T-helper 9 cell (primary cell): ENCODE measurements at places on chromosomes 16 and 17.

GRCh38 chr17:28530250-28530649 lies 22.2 kb downstream of the UNC119 start:
- DNase-seq: no peak

DNA sequence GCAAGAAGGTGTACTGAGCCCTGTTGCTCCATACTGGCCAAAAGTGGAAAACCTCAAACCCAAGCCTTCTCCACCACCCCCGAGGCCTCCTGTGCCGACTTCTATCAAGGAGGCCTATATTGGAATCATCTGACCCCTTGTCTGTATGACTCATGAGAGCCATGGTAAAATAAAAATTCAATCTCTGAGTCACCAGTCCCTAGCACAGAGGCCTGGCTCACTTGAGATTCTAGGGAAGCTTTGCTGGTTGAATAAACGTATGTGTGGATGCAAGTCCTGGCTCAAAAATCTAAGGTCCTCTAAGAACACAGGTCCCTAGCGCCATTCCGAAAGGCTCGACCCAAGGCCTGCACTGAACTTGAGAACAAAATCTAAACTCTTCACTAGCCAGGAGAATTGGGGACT lies 15.0 kb downstream of the NSMCE1 start:
- no peak for DNase-seq

DNA sequence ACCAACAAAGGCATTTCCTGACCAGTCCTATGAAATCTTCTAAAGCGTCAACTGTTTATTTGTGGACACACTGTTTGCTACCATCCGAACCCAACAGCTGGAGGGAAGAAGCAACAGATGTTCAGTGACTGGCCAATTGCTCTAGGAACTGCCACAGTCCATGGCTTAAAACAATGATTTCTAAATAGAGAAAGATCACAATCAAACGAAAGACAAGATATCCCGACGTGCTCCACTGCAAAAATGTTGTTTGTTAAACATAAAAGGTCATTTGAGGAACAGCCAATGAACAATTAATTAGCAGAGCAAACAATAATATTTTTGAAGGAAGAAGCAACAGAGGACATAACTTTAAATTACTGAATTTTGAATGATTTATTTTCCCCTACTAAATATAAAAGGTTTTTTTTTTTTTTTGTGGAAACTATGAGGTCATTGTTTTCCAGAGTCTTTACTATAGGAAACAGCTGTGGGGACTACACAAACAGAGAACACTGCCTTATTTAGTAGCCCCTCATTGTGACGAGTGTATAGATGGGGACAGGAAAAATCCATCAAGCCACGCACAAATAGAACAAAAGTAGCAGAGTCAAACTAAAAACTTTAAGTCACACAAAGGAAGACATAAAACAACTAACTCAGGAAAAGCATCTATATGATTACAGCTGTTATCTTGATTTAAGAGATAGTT lies 17.2 kb downstream of the USP31 start:
- DNase-seq: no peak

DNA sequence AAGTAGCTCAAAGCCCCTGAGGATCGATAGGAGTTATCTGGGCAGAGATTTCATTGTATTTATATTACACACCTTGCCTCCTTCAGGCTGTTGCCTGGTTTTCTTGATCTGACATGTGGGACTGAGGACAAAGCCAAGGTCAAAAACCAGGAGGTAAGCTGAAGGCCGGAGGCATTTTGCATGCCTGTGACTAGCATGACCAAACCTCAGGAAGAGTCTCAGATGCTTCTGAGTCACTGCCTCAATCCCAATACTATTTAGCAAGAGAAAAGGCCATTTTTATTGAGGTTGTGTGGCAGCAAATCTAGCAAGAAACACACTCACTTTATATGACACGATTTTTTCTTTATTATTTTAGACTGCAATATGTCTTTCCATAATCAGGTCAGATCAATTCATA lies 968.1 kb downstream of the CDH11 start:
- no peak for DNase-seq

- DNase-seq: no peak
Observed at GRCh38 chr16:68381363-68381724, 67.0 kb downstream of the SMPD3 start.

DNA sequence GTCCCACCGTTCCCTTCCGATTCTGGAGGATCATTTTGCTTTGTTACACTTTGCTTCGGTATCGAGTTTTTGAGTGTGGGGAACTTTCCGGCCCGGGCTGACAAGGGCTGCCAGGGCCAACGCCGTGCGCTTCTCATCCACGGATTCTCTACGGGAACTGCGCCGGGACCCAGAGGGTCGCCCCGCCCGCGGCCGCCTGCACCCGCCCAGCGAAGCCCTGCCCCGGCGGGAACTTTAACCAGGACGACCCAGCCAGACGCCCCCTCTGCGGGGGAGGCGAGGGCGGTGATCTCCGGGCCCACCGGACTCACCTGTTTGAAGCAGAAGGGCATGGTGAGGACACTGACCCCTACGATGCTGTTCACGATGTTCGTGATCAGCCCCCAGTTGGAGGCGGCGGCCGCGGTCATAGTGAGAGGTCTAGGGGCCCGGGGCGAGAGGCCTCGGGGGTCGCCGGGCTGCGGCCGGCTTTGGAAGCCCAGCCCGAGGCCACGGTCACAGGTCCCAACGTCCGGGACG lies 536 bp downstream of the SLC38A10 start:
- DNase-seq: peak; percentile 9

GRCh38 chr17:50547035-50547735 lies at the start of gene SPATA20:
TSS of gene SPATA20 (plus strand) at chr17:50547174. CDS start at chr17:50547209, 35 bp downstream.
- peak; percentile 77 for DNase-seq

DNA sequence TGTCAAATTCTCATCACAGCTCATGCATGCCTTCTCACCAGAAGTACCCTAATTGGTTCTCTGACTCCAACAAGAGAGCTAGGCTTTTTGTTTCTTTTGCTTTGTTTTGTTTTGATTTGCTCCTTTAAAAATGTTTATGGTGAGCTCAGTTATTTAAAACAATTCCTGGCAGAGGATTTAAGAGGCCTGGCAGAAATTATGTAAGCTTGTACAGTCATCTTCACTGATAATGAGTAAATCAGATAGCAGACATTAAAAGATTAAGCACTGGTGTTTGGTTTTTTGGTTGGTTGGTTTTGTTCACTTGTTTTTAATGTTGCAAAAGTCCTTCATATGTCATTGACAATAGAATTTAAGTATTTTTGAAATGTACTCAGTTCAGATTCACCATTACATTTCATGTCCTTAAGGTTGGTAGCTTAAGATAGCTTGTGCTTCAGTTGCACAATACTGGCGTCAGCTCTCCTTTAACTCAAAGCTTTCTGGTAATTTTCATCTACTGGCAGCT lies 378.9 kb downstream of the CDH13 start:
- no peak for DNase-seq

GRCh38 chr17:41522301-41523224 lies 3.9 kb upstream of the KRT15 start:
- DNase-seq: no peak

DNA sequence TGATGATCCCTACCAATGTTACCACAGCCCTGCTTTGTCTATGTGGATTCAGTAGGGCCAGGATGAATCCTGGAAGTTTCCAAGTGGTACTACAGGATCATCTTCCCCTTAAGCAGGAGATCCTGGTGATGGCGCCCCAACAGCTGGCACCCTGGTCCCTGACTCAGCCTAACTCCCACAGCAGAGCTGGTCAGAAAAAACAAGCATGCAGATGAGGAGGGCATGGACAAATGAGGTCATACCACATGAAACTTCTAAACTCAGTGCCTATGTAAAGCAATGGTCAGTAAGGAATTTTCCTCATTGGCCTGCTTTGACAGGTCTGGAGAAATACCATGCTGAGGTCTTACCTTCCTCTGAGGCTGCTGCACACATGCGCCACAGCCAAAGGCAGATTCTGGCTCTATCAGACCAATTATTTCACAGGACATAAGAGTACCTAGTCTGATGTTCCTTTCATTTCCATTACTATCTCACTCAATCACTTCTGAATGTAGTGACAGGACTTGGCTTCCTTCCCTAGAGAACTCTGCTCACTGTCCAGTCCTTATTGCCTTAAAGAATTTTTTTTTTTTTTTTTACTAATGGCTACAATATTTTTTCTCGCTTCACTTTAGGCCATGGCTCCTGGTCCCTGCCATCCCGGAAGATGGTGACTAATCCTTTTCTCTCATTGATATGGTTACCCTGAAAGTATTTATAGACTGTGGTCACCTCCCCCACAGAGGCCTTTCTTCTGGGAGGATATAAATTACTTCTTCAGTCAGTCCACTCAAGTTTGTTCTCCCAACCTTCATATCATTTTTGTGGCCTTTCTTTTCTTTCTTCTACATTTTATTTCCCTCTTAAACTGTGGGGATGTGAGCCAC lies 525.2 kb upstream of the PSMD7 start:
- no peak for DNase-seq
